Glutamatergic neuron (in vitro differentiated cells): ENCODE measurements at places on chromosomes 12 and 14.

- DNase-seq = no peak
Measured at GRCh38 chr14:71400871-71401321, 493.6 kb downstream of the PCNX1 start.

- peak; percentile 28 for DNase-seq
Measured at GRCh38 chr14:100533656-100534485, 53.3 kb downstream of the BEGAIN start.

DNA sequence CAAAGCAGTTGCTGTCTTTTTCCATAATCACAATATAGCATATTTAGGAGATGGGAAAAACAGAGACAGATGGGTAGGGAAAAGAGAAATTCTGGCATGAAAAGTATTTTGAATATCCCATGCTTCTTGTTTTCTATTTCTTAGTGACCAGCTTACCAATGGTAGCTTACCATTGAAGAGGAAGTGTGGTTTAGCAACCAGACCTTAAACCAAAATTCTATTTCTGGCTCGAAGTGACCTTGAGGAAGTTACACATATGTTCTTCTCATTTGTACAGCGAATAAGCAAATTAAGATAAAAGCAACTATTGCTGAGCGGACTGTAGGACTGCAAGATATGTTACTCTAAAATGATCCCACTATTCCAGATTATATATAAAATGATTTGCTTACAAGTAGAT, 82.9 kb downstream of the FGD4 start:
- no peak for DNase-seq

GRCh38 chr14:21317398-21317797, 37.5 kb downstream of the RPGRIP1 start:
- DNase-seq = no peak

GRCh38 chr12:70985850-70986249, 65.3 kb upstream of the PTPRR start:
- no peak for DNase-seq
